ENCODE measurements at places on chromosomes 7 and 10.
A peak's percentile ranks its signal among the peaks of the same experiment; 100 is the strongest.

- DNase-seq: no peak
These were observed 1.7 kb upstream of the MOGAT3 start for GRCh38 chr7:101202603-101202918.

- DNase-seq: no peak
These were observed 156.8 kb upstream of the MAGI2 start for GRCh38 chr7:79610313-79610712.

GRCh38 chr7:83586281-83586680, 62.7 kb downstream of the SEMA3E start:
- no peak for DNase-seq

- DNase-seq: no peak
These were observed 215.2 kb downstream of the HTR7 start for GRCh38 chr10:90642650-90643049.

DNA sequence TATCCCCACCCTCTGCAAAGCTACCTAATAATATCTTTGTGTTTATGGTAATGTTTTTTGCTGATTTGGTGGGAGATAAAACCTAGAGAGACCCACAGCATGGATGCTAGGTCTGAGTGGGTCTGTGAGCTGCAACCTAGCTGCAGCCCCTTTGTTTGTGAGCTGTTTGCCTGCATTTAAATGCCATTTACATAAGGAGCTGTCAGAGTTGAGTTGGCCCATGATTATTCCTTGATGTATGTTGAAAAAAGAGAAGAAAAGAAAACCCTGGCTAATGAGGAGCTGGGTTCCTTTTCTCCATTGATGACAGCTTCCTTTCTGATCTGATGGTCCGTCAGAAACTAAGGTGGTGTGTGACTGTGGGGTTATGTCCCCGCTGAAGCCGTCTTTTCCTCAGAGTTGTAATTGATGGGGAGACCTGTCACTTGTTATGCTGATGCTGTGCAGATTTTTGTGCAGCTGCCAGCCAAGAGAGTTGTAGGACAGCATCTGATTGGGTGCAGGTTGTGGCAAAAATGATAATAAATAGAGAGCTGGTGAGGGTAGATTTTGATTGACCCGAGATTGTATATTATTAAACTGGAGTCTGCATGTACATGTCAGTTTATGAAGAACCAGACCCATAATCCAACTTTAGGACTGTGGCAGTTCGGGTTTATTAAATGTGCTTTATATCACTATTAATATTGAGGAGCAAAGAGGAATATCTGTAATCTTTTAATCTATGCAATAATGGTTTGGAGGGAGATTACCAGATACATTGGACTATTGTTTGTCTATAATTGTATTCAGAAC, 219.8 kb downstream of the AUTS2 start:
- no peak for DNase-seq

DNA sequence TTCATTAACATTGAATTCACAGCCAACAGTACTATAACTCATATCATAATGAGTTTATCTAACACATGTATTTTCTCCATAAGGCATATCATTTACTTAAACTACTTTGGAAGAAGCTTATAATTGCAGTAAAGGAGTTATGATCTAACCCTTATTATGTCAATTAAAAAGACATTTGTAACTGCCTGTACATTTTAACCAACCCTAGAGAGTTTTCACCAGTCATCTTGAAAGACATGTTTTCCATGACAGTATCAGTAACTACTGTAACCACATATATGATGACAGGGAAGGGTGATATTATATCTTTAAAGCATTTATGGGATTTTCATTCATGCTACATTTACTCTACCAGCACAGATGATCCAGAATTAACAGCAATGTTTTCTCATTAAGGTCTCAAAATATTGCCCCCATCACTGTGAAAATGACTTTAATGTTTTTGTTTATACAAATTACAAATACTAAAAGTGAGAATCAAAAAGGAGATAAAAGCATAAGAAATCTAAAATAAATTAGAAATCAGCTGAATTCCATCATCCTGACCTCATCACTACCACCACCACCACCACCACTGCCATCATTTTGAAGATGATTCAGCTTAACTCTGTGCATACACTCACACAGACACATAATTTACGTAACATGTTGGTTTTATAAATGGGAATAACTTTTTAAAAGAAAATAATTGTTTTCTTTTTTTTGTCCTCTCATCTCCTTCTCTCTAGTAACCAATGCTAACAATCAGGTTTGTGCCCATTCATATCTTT, 53.6 kb downstream of the MKLN1 start:
- DNase-seq: peak; percentile 62
